ENCODE measurements at places on chromosomes 4 and X.
A peak's percentile ranks its signal among the peaks of the same experiment; 100 is the strongest.

- no peak for DNase-seq
Observed at GRCh38 chr4:24245491-24245820, 338.9 kb downstream of the DHX15 start.

DNA sequence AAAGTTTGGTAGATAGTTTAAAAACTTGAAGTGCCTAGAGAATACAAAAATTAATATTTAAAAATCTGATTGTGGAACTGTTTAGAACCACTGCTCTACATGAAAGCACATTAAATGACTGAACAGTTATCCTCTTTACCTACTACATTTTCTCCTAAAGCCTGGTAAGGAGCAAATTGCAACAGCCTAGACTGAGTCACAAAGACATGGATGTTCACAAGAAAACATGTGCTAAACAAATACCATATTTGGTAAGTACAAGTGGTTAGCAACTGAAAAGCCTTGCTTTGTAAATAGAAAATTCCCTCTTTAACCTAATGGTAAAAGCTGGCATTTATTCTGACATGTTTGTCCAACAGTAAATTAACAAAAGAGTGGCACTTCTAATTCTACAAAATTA, 203.1 kb downstream of the FBXO8 start:
- no peak for DNase-seq

DNA sequence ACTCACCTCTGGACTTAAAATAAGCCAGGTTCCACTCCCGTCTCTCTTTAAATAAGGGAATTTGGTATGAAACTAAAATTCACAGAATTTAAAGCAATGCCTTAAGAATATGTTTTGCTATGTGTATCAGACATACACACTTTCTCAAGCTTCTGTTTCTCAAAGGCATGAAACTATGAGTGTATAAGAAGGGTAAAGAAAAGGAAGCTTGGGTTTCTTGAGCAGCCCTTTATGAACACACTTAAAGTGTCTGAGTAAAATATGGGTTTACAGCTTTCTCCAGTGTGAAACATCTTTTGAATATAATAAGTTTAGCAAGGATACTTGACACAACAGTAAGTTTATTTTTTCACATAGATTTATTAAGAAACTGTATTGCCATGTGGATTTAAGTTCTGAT, 370.5 kb downstream of the TMA16 start:
- no peak for DNase-seq

DNA sequence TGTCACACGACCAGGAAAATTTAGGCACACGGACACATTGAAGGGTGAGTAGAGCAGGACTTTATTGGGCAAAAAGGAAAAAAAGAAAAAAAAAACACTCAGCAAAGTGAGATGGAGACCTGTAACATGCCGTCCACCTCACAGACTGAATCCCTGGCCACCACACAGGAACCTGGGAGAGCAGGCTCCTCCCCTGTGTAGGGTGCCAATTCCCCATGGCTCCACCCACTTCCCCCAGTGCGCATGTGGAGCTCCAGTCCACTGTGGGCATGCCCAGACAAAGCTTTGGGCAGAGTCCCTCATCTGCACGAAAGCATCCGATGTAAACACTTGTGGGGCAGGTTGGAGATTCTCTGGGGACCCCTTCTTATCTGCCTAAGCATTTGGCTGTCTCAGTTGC, 23.6 kb upstream of the CBR4 start:
- no peak for DNase-seq

GRCh38 chr4:46389301-46389775, 590 bp downstream of the GABRA2 start:
- DNase-seq = no peak

DNA sequence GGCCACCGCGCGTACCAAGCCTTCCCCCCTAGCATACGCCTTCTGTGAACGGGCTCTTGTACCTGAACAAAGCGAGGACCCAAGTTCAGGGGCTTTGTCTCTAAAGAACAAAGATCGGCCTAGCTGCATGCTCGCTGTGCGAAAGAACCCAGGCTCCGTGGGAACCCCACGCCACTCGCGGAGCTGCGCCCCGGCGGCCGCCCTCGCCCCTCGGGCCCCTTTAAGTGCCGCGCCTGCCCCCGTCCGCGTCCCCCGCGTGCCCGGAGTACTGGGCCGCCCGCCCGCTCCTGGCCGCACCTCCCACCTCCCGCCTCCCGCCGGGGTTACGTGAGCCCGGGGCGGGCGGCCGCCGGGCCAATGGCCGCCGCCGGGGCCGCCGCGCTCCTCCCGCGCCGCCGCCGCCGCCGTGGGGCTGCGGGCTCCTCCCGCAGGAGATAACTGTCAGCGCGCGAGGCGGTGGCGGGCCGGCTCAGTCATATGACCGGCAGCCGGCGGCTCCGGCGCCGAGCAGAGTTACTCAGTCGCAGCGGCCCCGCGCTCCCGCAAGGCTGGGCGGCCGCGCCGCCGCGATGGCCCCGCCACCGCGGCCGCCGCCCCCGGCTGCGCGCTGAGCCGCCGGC, at the start of gene FNIP2:
FNIP2 (plus strand) TSS at position 472 of the 620 bp plus-strand sequence. CDS start 187 bp downstream, outside the sequence.
- peak; percentile 57 for DNase-seq

DNA sequence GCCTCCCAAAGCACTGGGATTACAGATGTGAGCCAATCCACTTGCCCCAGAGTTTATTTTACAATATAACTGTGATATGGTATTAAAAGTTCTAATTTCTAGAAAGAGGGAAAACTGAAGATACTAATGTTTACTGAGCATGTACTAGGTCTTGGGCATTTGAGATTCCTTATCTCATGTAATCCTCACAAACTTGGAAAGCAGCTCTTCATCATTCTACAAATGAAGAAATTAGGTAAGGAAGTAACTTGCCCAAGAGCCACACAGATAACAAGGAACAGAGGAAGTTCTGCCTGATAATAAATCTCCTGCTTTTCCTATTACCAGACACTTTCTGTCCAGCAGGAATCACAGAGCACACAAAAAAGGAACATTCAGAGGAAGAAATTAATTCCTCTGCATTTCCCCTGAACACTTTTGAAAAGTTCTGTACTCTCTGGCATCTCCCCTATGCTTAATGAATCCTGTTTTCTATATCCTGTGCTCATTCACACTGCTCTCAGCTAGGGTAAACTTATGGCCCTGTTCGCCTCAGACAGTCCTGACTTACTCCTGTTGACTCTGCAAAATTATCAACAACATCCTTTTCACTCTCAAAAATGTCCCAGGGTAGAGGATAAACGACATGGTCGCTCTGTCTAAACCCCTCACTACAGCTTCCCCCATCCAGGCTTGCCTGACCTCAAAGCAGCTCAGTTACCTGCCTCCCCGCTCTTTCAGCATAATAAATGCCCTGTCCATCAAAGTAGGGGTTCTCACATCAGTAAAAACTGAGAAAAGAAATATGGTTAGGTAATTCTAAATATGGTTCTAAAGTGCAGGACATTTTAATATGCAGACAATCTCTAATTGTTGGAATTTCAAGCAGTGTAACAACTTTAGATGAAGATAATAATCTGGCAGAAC, 13.6 kb downstream of the SH3RF1 start:
- no peak for DNase-seq

DNA sequence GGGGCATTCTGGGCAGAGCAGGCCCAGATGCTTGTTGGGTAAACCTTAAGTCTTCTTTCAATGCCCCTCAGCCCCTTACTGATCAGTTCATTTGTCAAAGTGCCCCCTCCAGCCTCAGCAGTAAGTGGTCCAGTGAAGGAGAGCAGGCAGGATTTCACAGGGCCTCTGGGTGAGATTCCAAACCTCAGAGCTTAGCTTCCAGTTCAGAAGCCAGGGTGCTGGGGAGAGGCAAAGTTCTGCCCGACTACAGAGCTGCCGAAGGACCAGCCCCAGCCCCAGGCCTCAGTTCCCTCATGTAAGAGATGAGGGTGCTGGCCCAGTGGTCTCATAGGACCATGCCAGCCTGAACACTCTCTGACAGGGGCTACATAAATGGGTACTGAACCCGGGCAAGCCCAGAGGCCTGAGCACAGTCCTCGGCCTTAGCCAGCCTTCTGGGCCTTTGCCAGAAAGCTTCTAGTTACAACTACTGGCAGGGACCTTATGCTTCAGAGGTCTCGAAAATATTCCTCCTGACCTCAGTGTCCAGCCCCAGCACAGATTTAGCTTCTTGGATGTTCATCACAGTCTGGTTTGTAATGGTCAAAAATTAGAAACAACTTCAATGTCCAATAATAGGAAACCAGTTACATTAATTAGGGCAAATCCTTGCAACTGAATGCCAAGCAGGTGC, 851 bp upstream of the RIPPLY1 start:
- DNase-seq = no peak

GRCh38 chrX:120790552-120790951, 85.1 kb downstream of the CT47B1 start:
- no peak for DNase-seq

DNA sequence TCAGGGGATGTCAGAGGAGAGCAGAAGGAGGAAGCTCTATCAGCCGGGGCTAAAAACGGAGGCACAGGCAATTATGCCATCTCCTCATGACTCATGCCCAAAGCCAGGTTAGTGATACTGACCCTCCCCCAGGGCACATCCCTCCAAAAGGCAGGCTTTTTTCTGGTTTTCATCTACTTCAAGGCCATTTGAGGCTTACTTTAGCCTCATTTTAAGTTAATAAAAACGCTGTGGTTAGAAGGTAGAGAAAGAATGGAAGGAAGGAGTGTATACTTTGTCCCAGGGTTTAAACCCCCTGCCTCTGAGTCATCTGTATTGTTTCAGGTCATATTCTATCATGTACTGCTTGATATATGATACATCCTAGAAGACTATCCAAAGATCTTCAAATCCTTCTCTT, 89.7 kb upstream of the NDP start:
- no peak for DNase-seq

GRCh38 chr4:148052448-148052847, 320.6 kb downstream of the ARHGAP10 start:
- DNase-seq = no peak

DNA sequence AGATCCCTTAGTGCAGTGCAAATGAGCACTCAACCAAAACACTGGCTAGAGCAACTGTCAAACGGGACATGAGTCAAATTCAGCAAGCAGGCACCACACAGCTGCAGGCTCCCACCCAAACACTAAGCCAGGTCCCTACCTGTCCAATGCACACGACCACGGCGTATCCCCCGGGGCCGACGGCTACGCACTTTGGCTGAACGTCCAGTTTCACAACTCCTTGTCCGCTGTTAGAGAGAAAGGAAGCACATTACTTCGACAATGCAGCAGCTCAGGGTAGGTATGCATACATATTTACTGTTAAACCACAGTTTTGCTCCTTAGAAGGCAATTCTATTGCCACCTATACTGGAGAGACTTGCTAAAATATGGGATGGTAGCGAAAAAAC, 35.4 kb downstream of the WDR1 start:
- DNase-seq = no peak

DNA sequence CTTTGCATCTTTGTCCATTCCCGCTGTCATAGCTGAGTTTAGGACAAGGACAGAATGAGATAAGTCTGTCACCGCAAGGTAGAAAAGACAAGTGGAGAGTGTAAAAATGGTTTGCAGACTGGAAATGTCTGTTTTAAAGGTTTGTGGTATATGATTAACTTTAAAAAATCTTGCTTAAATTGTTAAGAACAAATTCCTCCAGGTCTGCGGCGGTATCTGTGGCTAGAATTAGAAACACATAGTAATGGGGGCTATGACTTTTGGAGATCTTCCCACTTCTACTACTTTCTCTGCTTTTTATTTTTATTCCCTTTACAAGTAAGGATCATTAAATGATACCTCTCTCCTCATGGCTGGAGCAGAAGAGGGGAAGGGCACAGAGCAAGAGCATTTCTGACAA, 92.2 kb downstream of the MID1IP1 start:
- DNase-seq = no peak

- no peak for DNase-seq
Observed at GRCh38 chr4:169293343-169294176, 22.8 kb upstream of the SH3RF1 start.

- DNase-seq = no peak
Observed at GRCh38 chr4:55386840-55387239, 8.9 kb upstream of the TMEM165 start.

- DNase-seq = no peak
Observed at GRCh38 chr4:162116095-162116779, 47.6 kb downstream of the FSTL5 start.

- DNase-seq = no peak
Observed at GRCh38 chr4:90254357-90254756, 127.2 kb downstream of the CCSER1 start.

DNA sequence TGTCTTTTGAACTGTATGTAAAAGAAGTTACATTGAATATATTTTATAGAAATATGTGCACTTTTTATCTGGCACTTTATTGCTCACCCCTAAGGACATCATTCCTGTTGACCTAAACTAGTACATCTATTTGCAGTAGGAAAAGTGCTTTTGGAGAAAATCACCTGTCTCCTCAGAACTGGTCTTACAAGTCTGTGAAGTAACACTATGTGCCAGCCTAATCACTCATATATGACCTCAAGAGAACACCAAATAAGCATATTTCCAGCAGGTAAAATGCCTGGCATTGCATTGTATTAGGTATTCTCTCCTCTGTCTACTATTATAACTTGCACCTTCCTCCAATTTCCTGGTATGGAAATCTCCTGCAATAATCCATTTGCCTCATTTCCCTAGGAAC, 4.0 kb upstream of the GASK1B start:
- no peak for DNase-seq

GRCh38 chrX:10197279-10198210, 40.8 kb downstream of the CLCN4 start:
- no peak for DNase-seq

GRCh38 chr4:152843481-152844090, 63.8 kb downstream of the ARFIP1 start:
- no peak for DNase-seq

GRCh38 chr4:2606960-2607506, 70.6 kb downstream of the FAM193A start:
- no peak for DNase-seq

- no peak for DNase-seq
Observed at GRCh38 chrX:74160358-74160757, 143.6 kb upstream of the ZCCHC13 start.

- DNase-seq = no peak
Observed at GRCh38 chr4:54548831-54549460, 108.8 kb upstream of the KIT start.

All from stimulated activated CD4-positive, alpha-beta T cell treated with anti-CD3 and anti-CD28 coated beads, Interleukin-15, amount 100 ng/mL, for 1 hour (primary cell).